ENCODE measurements at places on chromosomes 2 and 18.

DNA sequence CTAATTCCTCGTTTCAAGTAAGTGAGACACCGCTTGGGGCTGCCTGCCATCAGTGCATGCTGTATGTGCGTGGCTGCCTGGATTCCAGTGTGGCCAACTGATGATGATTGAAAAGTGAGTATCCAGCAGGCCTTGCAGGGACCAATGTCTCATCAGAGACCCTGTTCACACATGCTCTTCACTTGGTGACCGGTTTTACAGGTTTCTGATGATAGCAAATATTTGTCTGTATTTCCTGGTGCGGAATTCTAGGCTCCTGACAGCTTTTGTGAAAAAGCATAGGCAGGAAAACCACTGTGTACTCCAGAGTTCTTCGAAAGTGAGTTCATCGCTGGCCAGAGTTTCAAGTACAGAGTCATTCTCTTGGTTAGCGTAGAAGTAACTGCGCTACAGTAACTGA, 13.8 kb upstream of the YWHAQ start:
- DNase-seq, result no peak

GRCh38 chr18:48412339-48412929, 3.3 kb upstream of the ZBTB7C start:
- peak; percentile 75 for DNase-seq

GRCh38 chr2:169933124-169933711, 106.0 kb downstream of the UBR3 start:
- DNase-seq, result peak; percentile 35

DNA sequence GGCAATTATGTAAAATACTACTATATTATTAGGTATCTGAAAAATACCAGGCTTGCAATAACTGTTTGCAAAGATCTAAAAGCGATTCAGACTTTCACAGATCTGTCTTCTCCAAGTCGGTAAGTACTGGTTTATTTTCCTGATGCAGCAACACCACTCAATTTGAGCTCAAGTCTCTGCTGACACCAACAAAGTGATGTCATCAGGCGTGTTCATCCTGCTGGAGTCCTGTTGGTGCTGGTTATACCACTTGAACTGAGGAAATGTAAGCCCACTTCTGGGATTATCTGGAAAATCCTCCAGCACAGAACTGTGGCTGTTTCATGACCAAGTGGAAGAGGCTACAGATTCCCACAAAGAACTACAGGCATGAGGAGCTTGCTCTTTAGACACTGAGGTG, 267.6 kb downstream of the BCL2 start:
- no peak for DNase-seq

- DNase-seq, result no peak
These were observed 363.1 kb downstream of the DSC3 start for GRCh38 chr18:30679285-30679930.

DNA sequence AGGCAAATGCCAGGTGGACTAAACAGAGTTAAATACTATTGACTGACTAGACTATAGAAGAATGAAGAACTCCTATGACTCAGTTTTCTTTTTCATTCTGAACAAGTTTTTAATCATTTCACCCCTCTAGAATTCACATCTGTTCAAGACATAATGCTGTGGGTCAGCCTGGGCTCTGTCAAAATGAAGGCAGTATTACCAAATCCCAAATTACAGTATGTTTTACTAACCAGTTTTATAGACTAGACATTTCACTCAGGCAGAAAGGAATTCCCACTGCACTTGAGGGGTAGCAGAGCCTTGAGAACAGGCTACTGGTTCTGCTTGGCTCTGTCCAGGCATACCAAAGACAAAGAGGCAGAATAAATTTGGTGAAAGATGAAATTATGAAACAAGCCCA, 511.7 kb downstream of the EPHA4 start:
- DNase-seq, result no peak

DNA sequence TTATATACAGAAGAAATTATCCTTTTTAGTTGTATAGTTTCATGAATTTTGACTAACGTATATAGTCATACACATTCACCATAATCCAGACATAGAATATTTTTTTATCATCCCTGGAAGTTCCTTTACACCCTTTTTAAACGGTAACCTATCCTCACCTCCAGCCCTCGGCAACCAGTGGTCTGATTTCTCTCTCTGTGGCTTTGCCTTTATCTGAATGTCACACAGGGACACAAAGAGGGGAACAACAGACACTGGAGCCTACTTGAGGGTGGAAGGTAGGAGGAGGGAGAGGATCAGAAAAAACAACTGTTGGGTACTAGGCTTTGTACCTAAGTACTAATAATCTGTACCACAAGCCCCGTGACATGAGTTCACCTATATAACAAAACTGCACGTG, 191.9 kb downstream of the MC4R start:
- DNase-seq, result no peak

DNA sequence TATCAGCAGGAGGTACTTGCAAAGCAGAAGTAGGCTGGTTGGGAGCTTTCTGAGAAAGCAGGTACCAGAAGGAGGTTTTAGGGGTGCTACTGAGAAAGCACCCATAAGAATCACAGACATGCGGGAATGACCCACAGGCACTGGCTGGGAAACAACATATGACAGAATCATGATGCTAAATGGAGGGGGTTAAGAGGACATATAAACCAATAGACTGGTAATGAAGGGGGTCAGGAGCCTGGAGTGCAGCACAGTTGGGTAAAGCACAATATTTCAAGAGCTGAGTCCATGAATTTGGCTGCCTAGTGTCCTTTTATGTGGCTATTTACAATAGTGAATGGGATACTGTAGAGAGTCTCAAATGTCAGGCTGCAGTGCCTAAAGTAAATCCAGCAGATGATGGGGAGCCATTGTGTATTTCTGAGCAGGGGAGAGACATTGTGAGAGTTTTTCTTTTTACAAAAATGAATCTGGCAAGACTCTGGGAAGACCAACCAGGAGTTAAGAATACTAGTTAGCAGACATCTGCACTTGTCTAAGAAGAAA, 27.6 kb upstream of the GMCL1 start:
- no peak for DNase-seq

DNA sequence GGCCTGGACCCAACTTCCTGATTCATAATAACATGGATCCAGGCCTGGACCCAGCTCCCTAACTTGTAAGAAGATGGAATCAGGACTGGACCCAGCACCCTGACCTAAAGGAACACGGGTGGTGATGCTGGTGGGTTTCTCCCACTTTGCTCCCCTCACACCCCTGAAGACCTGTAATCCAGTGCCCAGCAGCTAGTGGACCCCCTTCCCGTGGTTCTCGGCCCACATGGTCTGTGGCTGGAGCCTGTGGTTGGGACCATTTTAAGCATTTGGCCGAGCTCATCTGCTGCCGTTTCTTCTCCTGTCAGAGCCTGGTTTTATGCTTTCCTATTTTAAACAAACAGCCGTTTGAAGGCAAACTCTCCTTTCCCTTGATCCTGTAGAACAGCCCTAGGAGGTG, 232.8 kb downstream of the EIPR1 start:
- no peak for DNase-seq

DNA sequence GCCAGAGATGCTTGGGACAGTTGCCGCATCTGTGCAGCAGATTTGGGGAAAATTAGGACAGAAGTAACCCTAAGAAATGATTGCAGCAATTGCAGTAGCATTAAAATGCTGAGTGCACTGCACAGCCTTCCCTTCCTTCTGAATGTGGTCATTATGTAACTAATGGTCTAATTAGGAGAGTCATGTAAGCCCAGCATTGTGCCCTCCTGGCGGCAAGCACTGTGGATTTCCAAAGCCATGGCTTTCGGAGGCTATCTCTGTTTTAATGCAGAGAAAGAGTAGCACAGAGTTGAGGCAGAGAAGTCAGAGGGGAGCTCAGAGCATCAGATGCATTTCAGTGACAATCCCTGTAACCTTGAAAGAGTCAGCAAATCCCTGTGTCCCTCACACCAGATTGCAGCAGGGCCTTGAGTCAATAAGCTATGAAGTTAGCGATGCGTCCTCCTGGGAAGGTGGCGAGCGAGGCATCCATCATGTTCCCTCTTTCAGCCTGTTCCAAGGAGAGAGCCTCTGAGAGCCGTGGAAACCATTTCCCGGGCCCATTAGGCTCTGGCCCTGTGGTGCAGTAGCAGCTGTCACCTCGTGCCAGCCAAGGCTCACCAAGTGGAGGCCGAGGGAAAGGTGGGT, 307.2 kb downstream of the FBXO15 start:
- DNase-seq, result no peak

- DNase-seq, result no peak
These were observed 539.6 kb upstream of the LRRTM4 start for GRCh38 chr2:78061732-78062131.

- no peak for DNase-seq
These were observed 678.4 kb downstream of the ERBB4 start for GRCh38 chr2:211860224-211860623.

- no peak for DNase-seq
These were observed 711.1 kb downstream of the CBLN2 start for GRCh38 chr18:71832946-71833617.

- DNase-seq, result no peak
These were observed 71.0 kb upstream of the SPATS2L start for GRCh38 chr2:200235533-200235932.

DNA sequence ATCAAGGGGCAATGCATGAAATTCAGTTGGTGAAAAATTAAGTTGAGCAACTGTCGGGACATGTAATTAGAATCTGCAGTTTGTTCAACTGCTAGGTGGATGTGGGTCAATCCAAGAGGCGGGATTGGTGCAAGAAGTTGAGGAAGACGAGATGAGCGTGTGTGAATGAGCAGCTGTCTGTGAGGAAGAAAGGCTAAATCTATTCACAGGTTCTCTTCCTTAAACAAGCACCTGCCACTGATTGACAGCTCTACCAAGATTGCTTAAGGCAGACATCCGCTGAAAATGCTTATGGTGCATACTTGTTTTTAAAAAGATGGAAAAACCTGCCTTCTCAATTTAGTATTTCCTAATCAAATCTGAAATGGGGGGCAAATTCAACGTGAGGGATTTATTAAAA, 323.4 kb upstream of the THUMPD2 start:
- DNase-seq, result no peak

DNA sequence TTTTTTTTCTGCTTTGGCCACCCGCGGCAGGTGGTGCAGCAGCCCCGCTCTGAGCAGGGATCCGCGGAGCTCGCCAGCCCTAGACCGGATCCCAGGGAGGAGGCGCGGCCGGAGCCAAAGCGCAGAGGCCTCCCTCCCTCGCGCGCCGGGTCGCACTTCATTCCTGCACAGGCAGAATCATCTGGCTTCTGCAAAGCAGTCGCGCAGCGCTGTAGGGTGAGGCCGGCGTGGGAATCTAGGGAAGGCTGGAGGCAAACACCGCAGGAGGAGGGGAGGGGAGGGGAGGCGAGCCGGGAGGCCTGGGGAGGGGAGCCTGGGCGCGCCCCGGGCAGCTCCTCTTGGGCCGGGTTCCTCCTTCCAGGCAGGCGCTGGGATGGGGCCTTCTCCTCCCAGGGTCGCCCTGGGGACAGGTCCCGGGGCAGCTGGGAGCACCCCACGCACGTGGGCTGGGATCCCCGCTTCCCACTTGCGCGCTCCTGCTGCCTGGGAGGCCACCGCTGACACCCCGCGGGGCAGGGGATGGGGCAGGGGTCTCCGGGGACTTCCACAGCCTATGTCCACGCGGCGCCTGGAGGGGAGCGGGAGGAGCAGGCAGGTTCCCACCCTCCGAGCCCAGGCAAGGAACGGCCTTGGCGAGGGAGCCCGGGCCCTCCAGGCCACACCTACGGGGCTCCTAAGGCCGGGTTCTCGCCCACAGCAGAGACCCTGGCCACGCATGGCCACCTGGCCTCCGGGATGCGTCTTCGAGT, 45.0 kb downstream of the MBP start:
- DNase-seq, result no peak

- DNase-seq, result peak; percentile 70
These were observed 185.1 kb downstream of the NEDD4L start for GRCh38 chr18:58229162-58229561.

DNA sequence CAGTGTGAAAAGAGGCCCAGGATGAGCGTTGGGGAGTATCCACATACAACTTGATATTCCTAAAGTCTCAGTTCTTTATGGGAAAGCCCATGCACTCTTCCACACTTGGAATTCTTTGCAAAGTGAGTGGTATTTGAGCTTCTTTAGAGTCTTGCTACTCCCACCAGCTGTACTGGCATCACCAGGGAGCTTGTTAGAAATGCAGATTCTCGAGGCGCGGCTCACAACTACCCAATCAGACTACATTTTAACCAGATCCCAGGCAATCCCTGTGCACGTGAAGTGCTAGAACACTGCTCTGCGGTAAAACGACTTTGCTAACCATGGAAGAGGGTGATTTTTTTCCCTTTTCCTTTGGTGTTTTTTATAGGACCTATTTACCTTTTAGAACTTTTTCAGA, 184.7 kb downstream of the NEDD4L start:
- no peak for DNase-seq

DNA sequence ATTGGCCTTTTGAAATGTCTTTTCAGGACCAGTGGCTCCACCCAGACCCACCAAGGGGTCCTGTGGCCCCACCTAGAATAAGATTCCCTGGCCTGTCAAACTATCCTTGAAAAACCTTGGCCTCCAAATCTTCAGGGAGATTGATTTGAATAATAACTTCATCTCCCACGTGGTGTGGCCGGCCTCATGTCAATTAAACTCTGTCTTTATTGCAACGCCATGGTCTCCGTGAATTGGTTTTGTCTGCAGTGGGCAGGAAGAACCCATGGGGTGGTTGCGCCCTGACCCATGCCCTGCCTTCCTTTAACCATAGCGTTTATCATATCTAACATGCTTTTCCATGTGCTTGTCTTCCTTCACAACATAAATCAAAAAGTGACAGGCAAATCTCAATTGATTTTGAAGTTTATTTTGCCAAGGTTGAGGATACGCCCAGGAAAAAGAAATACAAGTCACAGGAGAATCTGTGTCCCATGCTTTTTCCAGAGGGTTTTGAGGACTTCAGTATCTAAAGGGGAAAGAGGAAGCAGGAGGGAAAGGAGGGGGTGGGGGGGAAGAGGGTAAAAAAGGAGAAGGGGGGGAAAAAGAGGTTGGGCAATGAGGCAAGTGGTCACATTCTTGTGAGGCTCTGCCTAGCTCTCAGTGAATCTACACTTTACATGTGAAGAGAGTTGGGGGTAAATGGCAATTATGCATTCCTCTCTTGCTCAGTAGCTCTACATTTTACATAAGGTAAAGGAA, 66.5 kb upstream of the CABLES1 start:
- DNase-seq, result no peak

- no peak for DNase-seq
These were observed 34.1 kb downstream of the HK2 start for GRCh38 chr2:74867841-74868658.

DNA sequence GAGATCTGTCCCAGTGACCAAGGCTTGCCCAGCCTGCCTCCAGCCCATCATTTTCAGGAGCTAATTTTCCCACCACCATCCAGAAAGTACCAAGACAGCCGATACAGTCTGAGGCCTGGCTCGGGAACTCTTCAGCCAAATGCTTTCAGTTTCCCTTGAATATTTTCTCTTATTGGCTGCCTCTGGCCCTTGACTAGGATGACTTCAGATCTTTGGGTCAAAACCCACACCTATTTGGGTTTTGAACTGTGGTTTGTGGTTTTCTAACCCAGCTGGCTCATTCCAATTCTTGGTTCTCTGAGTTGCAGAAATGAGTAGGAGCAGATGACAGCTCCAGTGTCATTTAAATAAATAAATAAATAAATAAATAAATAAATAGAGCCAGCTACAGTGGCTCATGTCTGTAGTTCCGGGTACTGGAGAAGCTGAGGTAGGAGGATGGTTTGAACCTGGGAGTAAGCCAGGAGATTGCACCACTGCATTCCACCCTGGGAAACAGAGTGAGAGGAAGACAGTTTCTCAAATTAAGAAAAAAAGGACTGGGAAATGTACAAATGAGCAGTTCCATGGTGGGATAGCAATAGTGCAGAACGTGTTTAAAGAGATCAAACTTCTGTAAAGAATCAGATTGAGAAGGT, 465.0 kb upstream of the SOX11 start:
- no peak for DNase-seq

GRCh38 chr2:15920696-15921095, 19.7 kb upstream of the MYCN start:
- DNase-seq, result no peak

- DNase-seq, result no peak
These were observed 12.9 kb downstream of the FOSL2 start for GRCh38 chr2:28405537-28405936.
